ENCODE measurements at places on chromosomes 13 and 19.

DNA sequence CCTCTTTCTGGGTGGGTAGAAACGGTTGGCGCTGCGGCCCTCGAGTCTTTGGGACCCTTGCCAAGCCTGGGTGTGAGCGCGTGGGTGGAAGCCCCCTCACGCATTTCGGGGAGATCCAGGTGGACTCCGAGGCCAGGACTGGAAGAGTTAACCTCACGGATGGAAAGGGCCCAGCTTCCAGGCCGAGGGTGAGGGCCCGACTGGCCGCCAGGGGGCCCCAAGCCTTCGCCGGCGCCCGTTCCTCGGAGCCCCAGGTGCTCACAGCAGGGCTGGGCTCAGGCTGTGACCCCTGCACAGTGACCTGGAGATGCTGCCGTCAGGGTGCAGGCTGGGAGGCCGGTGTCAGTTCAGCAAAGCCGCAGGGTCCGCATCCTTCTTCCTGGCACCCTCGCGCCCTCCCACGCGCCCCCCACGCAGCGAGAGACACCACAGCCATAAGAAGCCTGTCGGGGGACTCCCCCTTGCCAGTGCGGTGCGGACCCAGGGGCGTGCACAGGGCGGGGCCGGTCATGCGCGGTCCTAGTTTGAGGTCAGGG lies 34.2 kb upstream of the TMEM255B start:
- peak; percentile 84 for DNase-seq

- no peak for DNase-seq
These were observed 62.8 kb downstream of the TPT1 start for GRCh38 chr13:45278096-45278645.

DNA sequence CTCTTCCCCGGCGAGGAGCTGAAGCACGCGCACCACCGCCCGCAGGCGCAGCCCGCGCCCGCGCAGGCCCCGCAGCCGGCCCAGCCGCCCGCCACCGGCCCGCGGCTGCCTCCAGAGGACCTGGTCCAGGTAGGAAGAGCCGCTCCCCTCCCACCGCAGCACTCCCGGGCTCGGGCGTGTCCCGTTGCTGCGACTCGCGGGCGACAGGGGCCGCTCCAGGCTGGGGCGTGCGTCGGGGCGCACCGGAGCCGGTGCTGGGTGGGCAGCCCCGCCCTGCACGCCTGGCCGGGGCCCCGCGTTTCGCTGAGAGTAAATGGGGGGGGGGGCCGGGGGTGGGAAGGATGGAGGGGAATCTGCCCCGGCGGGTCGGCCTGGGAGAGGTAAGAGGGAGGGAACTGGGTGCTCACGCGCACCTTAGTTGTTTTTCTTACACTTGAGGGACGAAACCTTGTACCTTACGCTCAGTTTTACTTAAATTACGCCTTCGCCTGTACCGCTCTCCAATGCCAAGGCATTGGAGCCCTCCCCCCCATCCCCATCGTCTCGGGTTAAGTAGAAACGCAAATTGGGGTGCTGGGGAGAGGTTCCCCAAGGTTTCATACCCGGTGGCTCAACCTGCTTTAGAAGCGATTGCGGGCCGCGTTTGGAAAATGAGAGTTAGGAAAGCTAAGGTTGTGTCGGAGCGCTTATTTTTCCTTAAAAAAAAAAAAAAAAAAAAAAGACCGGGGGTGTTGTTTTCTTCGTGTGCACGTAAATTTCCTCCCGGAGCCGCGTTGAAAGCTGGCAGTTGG lies 850 bp downstream of the KLF5 start:
- DNase-seq, result peak; percentile 41

DNA sequence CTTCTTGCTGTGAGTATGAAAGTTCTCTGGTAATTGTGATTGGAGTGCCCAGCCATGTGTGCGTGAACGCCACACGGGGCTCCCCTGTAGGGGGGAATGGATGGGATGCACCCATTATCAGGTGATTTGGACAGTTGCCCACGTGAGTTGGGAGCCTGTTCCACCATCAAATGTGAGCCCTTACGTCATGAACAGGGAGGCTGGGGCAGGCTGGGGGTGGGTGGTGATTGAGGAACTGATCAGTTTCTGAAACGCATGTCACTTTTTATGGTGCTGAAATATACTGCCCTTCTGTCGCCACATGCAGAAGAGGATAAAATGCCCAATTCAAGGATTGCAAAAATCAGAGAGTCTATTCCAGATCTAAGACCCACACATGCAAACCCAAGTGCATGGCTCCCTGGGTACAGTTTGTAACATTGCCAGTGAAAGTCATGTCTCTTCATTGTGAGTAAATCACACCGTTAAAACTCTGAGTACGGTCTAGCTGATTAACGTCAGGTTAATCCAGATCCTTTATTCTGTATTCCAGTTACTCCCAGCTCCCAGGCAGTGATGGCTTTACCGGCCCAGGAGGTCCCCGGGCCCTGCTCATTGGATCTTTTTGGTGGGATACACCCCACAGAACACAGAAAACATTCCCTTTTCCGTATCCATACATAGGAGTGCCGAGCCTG lies 90.2 kb downstream of the RAB20 start:
- no peak for DNase-seq

DNA sequence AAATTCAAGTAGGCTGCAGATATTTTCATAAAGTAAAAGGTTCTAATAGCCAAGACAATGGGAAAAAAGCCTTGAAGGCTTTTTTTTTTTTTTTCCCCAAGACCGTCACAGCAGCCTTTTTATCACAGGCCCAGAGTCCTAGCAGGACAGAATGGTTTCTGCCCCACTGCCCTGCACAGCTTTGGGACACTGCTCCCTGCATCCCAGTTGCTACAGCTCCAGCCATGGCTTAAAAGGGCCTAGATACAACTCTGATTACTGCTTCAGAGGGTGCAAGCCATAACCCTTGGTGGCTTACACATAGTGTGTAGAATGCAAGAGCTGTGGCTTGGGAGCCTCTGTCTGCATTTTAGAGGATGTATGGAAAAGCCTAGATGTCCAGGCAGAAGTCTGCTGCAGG lies 1362.8 kb downstream of the SLITRK5 start:
- DNase-seq, result no peak

DNA sequence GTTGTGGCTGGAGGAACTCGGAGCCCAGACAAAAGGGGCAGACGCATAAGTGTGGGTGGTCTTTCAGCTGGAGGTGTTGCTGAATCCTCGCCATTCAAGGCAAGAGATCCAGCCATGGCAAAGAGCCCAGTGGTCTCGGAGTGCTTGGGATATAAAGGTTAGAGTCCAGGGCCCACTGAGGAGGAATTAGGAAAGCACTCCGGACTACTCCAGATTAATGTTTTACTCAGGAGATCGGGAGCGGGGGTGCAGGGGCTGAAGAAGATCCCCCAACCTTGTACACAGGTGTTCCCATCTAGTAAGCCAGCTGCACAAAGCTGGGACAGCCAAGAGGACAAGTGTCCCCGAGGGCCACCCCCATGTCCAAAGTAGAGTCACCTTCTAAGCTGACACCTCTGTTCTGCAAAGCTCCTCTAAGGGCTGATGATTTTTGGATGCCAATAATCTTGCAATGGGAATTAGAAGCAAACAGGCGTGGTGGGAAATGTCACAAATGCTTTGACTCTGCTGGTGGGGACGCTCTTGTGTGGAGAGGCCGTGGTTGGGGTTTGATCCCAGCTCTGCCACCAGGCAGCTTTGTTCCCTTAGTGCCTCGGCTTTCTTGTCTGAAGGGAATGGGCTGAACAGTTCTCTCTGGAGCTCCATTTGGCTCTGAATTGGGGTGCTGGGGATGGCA lies 194.3 kb upstream of the SOX1 start:
- no peak for DNase-seq

GRCh38 chr19:15015946-15016542 lies 33.2 kb upstream of the CASP14 start:
- no peak for DNase-seq

DNA sequence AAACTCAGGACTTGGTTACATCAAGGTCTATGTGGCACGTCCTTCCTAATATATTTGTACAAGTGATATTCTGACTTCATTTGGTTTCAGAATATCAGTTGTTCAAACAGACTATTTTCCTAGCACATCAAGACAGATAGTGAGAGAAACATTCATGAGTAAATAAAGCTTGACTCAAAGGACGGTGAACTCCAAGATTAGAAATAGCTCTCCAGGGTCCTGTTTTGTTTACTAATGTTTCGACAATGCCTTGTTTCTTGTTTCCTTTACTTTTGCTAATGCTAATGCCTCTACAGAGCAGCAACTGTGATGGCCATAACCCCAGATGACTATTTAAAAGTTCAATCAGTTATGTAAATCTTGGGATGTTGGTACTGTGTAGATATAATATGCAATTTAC lies 313.9 kb downstream of the KLF12 start:
- no peak for DNase-seq

DNA sequence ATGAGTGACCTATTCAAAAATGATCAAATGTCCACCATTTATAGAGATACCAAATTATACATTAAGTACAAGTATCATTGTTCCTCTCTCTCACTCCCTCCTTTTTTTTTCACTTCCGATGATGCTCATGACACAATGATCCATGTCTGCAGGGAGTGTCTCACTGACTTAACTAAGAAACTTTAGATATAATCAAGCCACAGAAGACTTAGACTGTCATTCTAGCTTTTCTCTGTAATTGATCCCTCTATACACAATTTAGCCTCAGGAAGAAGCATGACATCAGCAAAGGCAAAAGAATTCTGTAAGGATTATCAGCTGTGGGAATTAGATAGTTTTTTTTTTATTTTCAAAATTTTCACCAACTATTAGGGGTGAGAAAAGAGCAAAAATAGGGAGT lies 734.9 kb upstream of the PCDH9 start:
- DNase-seq, result no peak

DNA sequence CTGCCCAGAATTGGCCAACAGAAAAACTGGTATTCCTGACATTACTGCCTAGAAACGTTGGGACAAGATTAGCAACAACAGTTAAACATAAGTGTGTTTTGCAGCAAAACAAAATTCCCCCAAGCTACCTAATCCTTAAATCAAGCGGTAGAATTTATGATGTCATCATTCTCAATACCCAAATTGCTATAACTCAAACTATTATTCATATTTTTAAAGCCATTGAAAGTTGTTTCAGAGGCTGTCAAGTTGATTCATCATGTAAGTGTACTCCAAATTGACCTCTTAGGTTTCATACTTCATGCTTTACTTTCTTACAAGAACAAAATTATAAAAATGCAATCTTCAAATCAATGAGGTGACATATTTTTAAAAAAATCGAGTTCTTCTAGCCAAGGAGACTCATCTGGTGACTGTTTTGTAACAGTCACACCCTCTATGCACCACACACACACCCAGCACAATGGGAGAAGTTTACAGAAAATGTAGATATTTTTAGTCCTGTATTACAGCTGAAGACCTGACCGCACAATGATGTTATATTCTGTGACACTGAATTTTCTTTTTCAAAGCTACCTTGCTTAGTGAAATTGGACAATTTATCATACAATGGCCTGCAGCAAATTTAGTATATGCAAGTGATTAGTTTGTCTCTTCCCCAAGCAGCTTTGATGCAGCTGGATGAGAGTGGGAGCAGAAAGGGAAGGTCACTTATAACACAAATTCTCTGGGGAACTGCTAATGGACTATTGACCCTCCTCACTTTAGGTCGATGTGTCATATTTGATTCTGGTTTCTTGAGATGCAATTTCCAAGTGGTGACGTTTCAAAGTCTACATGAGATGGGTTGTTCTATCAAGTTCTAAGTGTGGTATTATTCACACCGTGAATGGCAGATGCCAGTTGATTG lies 345.3 kb upstream of the OBI1 start:
- DNase-seq, result no peak

DNA sequence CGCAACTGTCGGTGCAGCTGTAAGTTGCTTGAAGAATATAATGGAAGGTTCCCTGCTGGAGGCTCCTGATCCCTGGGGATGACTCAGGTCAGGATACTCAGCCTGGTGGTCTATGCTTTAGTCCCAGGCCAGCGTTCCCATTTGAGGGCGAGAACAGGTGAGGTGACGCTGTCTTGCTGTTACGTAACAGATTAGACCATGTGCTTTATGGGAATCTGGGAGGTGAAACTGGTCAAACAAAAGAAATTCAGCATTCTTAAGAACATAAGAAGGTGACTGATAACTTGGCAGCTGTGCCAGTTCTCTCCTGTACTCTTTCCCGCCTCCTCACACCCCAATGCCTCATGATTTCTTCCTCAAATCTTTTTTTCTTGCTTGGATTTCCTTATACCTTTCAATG lies at the start of gene CXCL17:
Gene CXCL17 (minus strand): TSS at position 114 of the 400 bp plus-strand sequence. CDS start 114 bp downstream, outside the sequence.
- no peak for DNase-seq

DNA sequence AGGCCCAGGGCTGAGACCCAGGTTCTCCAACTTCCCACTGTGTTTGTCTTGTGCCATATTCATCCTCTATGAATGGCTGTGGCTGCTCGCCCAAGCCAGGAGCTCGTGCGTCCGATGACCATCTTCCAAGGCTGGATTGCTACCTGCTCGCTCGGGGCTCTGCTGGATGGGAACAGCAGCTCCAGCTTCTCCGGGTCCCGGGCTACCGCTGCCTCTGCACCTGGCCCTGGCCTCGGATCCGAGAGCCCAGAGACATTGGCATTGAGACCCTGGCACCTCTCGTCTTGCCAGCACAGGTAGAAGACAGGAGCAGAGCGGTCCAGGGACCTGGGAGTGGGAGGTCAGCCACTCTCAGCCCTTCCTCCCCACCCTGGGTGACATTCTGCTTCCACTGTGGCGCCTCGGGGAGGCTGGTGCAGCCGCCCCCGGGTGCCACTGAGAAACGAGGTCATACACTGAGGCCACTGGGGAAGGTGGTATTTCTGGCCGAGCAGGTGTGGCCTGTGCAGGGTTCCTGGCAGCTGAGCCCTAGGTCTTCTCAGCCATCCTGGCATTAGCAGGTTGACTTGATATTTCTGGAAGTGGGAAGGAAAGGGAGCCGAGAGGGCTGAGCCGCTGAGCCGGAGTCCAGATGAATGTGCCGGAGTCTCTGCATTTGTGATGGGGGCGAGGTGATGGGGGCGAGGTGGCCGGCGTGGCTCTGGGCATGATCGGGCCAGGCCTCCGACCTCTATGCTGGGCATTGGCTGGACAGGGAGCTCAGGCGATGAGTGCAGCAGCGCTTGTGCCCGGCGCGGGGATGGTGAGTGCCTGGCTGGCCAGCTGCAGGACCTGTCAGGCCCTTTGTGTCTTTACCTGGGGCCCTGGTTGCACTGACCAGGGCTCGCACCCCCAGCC lies 18.6 kb downstream of the NDUFB7 start:
- DNase-seq, result no peak

- DNase-seq, result no peak
These were observed 52.0 kb upstream of the ARGLU1 start for GRCh38 chr13:106619688-106620555.

GRCh38 chr13:33874871-33875270 lies 56.9 kb downstream of the RFC3 start:
- no peak for DNase-seq

DNA sequence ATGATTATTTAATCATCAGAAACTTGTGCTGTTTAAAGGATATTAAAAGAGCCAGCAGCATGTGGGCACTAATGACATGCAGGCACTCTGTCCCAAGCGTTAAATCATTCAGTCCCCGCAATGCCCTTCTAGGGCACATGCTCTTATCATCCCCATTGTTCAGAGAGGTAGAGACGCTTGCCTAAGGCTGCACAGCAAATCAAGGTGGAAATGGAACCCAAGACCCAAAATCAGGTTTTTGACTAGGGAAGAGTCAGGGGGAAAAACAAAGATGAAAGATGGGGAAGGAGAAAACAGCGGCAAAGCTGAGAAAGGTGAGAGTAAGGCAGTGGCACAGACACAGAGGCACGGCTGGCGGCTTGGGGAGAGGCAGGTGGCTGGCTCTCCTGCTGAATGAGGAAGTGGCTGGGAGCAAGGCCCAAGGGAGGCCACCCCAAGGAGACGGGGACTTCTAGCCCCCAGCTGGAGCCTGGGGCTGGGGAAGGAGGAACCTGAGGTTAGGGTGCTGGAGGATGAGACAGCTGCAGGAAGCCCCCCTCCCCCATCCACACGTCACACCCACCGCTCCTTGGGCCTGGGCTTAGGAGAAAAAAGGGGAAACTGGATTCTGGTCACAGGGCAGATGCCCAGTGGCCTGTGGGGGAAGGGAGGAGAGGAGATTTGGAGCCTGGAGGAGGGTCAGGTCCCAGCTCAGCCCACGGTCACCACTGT lies 1.0 kb upstream of the TYROBP start:
- no peak for DNase-seq

Data from activated CD8-positive, alpha-beta memory T cell treated with anti-CD3 and anti-CD28 coated beads, Interleukin-2, amount 50 U/mL, for 4 hours (primary cell).